Activated naive CD4-positive, alpha-beta T cell (primary cell): ENCODE measurements at places on chromosomes 11 and 22.

GRCh38 chr22:45142376-45142775, 21.3 kb upstream of the NUP50 start:
- DNase-seq, result no peak

DNA sequence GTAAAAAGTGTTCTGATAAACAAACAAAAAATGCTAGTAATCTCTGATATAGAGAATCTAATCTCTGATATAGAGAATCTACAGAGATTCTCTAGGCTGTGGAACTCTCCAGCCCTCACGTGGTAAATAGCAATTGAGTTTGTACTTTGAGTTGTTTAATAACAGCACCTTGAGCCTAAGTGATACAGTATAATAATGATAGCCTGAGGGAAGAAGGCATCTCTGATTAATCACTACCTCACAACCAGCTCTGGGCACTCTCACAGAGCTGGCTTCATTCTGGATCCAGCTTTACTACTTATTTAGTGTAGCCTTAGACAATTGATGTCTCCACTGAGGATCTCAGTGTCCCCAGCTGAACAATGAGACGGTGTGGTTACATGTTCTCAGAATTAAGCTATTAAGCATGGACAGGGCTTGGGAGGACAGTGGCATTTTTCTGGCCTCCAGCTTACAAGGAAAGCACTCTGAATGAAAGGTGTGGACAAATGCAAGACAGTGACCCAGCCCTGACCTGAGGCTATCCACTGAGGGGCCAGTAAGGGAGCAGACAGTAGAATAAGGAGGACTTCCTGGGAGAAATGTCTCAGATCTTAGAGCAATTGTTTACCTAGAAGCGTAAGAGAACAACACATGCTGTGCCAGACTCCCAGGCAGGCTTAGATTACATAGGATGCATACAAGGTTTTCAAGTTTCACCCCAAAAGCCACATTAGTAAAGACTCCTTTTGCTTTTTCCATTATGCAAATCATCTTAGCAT, 88.7 kb upstream of the DRD2 start:
- DNase-seq, result no peak

- DNase-seq, result no peak
Observed at GRCh38 chr11:132942611-132943356, 589.5 kb downstream of the OPCML start.

- no peak for DNase-seq
Observed at GRCh38 chr11:101401245-101401644, 182.6 kb downstream of the TRPC6 start.
